Vagina (tissue), 2 donors: ENCODE measurements at places on chromosomes 4 and X. TPM values are rescaled to one million over a fixed set of nuclear protein-coding genes. Genes with fewer than 3 reads are reported as not detected.
A peak's percentile ranks its signal among the peaks of the same experiment; 100 is the strongest.

Gene ARX
- not detected for total RNA-seq

DNA sequence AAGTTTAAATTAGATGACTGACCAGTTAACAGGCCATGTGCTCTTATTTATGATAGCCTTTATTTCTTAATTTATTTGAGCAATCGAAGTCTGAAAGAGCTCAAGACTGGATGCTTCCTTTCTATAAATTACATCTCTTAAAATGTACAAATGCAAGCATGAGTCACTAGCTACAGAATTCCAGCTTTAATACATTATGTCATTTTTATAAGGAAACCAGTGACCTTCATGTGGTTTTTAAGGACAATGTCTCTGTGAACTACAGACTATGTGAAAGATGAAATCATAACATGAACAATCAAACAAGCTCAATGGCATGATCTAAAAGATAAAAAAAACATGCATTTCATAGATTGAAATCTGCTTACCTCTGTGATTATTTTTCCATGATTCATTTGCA lies 15.4 kb downstream of the HTR2C start:
- DNase-seq: no peak

GRCh38 chrX:136910565-136911035 lies 30.1 kb upstream of the RBMX start:
- no peak for DNase-seq

GRCh38 chr4:24382381-24382780 lies 202.0 kb downstream of the DHX15 start:
- DNase-seq: no peak

DNA sequence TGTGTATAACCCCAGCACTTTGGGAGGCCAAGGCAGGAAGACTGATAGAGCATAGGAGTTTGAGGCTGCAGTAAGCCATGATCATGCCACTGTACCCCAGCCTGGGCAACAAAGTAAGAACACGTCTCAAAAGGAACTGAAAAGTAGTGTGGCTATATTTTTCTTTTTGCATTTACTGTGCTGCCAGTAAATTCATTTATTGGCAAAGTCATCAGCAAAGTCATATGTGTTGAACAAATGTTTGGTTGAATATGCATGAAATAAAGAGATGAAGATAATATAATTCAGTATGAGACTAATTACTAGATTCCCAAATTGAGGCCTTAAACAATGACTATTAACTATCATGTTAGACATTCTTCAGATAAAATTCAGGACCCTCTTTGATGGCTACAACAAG lies 829.1 kb downstream of the PCDH7 start:
- DNase-seq: no peak

DNA sequence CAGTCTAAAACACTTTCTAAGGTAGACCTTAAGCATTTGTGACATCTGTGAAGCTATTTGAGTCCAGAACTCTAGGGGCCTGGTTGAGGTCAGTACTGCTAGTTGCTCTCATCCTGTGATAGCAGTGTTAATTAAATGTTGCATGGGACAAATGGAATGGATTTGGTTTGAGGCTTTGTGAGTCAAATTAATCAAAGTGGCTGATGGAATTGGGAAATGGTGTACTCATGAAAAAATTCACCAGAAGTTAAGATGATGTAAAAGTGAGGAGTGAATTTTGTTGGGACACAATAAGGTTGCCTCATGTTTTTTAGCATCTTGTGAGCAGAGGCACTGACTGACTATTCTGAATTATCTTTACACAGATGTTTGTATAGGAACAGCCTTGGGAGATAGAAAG lies 99.2 kb upstream of the ARSJ start:
- DNase-seq: no peak

Gene RAB9A
- 15.0 TPM for total RNA-seq

DNA sequence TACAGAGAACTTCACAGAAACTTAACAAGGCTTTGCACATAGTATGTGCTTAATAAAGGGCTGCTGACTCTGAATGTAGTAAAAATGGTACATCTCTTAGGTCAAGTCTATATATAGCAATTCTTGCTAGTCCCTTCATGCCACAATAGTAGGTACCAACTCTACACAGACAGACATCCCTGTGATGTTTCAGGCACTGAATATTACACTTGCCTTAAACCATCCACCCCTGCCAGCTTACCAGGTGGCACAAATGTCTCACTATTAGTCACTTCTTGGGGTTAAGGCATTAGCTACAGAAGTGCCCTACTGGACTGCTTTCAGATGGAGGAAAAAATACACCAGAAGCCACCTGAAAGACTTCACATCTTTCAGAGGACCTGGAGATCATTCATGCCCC lies 86.3 kb upstream of the CITED1 start:
- no peak for DNase-seq

DNA sequence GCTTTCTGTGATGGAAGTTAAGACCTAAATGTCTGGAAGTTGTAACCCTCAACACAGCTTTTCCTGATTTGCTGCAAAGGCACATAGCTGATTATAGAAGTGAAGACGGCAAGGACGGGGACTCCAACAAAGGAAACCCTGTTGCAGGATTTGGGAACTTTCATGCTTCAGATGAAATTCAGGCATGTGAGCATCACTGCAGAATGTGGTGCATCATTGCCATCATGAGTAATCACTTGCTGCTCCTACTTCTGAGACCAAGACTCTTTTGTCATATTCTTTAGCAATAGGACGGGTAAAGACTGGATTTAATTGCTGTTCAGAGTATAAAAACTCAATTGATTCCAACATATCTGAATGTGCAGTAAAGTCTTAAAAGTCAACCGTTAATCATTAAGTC lies 35.8 kb downstream of the YIPF6 start:
- DNase-seq: no peak

- DNase-seq: peak; percentile 55
These were observed 65.6 kb downstream of the NBDY start for GRCh38 chrX:56794404-56795230.

Gene PDLIM3
- total RNA-seq: 148 TPM

- no peak for DNase-seq
These were observed 109.4 kb downstream of the DLG3 start for GRCh38 chrX:70554081-70554480.

DNA sequence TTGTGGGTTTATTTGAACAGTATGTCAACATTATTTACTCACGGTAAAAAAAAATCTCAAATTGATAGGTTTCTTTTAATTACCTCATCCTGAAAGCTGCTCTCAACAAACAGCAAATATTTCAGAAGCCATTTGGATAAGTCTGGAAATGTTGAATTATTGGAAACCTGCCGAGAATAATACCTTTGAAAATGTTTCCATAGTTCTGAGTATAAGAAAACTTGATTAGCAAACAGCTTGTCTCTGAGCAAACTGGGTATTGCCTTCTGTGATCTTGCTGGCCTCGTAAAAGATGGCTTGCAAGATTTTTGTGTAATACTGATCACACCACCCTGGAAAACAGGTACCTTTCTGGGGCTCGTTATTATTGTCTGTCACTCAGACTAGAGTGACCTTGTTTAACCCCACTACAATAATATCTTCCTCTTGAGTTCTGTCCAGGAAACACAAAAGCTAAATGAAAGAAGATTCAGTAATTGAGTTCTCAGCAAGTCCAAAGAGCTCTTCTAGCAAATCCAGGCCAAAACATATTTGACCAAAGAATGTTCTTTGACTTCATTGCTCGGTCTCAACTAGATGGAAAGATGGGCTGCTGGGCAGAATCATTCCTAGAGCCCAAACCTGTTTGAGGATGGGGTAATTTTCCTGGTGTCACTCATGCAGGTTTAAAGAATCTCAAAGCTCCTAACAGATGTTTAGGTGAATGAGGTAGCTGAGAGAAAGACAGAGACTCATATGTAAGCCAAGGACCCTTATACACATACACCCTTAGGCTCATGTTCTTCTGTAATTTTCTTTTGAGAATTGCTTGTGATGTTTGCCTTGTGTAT lies 255.6 kb upstream of the JADE1 start:
- DNase-seq: no peak

DNA sequence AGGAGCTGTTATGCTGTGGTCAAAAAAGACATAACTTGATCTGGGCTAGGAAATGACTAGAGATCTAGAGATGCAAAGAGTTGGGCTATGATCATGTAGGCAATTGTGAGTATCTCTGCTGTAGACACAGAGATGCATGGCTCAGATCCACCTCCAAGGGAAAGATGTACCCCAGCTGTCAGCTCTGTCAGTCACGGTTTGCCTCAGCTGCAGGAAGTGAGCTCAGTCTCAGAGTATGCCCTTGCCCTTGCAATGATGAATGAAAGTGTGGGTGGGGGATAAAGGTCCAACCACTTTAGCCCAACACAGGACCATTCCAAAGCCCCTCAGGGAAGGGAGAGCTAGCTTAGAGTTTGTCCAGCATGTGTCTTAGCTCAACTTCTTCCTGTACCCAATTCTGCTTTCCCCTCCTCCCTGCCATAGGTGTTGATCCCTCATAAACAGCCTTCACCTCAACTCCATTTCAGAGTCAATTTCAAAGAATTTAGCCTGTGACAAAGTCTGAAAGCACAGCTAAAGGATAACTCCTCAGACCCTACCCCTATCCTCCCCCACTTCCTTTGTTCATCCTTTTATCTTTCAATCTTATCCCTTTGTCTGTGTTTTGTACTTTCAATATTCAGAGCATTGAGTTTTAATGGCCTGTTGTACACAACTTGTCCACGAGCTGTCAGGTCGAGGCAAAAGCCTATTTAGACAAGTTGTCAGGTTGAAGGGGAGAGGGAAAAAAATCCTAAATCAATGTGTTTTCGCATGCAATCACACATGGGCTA lies 90.6 kb downstream of the MID1IP1 start:
- no peak for DNase-seq

Gene POU3F4
- not detected for total RNA-seq

Gene FAM114A1
- 105 TPM for total RNA-seq

Gene MAGEB17
- not detected for total RNA-seq

GRCh38 chr4:143082701-143083100 lies 102.0 kb upstream of the USP38 start:
- DNase-seq: no peak

GRCh38 chrX:104137496-104137895 lies 19.3 kb downstream of the SLC25A53 start:
- no peak for DNase-seq

- DNase-seq: no peak
These were observed 54.3 kb downstream of the NRK start for GRCh38 chrX:105876658-105877057.

Gene MAGEC3
- not detected for total RNA-seq

GRCh38 chr4:185120631-185120946 lies 22.5 kb upstream of the SLC25A4 start:
- no peak for DNase-seq

- no peak for DNase-seq
These were observed 181.9 kb downstream of the SPRY1 start for GRCh38 chr4:123578276-123579029.

GRCh38 chrX:21955403-21956189 lies 15.1 kb downstream of the SMS start:
- no peak for DNase-seq

Gene SPANXB1
- total RNA-seq: not detected

Gene UCHL1
- total RNA-seq: 174 TPM

- DNase-seq: no peak
These were observed 170.9 kb upstream of the CASK start for GRCh38 chrX:42094218-42094617.

DNA sequence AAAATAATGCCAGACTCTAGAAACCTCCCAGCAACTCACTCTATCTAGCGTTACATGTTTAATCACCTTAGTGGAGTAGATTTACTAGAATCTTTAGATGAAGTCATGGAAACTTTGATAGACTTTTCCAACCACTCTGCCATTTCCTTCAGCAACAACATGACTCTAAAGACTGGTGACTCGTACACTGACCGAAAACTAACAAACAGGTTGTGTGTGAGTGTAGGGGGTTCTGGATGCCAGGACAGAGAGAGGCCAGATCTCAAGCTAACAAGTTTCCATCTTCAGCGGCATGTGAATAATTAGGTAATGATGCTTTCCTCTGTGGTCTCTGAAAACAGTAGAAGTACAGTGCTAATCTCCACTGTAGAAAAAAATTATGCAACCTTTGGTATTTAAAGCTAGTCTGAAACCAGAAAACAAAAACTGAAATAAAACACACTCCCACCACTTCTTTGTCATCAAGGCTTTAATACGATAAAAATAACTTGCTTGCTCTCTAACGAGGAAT lies 286.4 kb downstream of the PRDM5 start:
- no peak for DNase-seq

- DNase-seq: no peak
These were observed 52.9 kb downstream of the MAP7D2 start for GRCh38 chrX:20063716-20064351.

Gene CORIN
- total RNA-seq: 5.4 TPM

DNA sequence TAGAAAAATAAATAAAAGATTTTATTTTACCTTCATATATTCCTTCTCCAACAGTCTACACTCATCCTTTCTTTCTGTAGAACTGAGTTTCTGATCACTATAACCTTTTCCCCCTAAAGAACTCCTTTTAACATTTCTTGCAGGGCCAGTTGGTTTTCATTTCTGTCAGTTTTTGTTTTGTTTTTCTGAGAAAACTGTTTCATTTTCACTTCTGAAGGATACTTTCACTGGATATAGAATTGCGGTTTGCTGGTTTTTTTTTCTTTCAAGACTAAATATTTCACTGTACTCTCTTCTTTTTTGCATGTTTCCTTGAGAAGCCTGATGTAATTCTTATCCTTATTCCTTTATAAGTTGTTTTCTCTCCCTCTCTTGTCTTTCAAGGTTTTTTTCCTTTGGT lies 90.4 kb upstream of the EOLA2 start:
- DNase-seq: no peak

DNA sequence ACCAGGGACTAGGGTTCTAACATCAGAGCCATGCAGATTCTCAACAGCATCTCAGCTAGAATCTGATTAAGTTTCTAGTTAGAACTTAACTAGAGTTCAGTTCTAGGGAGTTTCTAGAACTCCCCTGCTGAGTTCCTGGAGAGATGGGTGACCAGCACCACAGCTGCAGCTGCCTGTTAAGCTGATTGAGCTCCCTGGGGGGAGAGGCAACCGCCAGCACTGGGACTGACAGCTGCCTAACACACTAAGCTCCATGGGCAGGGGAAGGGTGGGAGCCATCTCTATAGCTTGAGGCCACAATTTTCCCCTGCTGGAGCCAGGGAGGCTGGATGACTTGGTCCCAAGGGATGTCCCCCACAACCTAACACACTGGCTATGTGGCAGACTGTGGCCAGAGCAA lies 84.2 kb downstream of the CHIC1 start:
- DNase-seq: no peak
